Heart right ventricle (tissue), 16 donors: ENCODE measurements at places on chromosomes 12 and 14. TPM values are rescaled to one million over a fixed set of nuclear protein-coding genes. Genes with fewer than 3 reads are reported as not detected.

DNA sequence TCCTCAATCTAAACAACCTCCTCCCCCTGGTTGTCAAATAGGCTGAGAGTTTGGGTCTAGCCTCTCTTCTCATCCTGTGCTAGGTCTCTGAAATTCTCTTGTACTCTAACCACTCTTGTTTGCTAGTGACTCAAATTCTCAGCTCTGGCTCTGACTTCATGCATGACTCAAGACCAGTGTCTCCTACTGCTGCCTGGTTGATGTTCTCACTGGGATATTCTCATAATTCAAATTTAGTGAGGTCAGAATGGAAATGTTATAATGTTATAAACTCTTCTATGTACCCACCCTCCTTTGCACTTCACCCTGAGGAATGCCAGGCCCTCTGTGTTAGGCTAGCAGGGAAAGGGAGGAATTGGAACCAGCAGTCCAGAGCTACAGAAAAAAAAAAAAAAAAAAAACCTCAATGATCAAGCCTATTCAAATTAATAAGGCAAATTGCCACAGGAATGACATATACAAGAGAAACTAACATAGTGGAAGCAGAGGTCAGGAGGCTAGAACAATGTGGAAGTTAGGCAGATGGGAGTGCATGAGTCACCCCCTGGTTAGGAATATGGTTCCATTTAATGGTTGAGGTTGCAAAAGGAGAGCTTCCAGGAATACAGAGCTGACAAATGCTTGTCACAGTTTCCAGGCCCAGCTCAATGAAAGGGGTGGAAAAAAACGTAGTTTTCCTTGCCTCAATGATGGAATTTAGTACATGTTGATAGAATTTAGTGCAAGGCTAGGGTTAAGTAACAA is 459.5 kb downstream of the RMST start:
- DNase-seq: no peak

DNA sequence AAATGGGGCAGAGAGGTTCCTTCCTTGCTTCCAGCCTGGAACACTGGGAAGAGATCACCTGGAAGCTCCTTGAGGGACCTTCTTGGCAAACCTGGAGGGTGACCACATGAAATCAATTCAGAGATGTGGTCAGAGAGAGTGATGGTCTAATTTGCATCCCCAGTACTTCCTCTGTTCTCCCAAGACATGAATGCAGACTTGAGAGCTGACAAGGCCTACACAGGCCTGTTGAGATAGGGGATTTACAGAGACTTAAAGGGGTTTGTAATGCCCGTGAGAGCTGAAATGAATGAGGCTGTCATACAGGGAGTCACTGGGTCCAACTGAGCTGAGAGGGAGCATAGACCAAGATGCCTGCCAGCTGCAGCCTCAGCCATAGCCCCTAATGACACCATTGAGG is 45.1 kb downstream of the TMX1 start:
- DNase-seq: no peak

GRCh38 chr12:31310488-31310887 is 15.5 kb downstream of the SINHCAF start:
- no peak for DNase-seq

The PRB2 gene
- total RNA-seq: not detected

The KRT72 gene
- total RNA-seq: not detected

The OR4K2 gene
- not detected for total RNA-seq

The CFAP73 gene
- not detected for total RNA-seq
